Left hindlimb (tissue), 1 donor: ENCODE measurements at places on chromosomes 12 and 14.
A peak's percentile ranks its signal among the peaks of the same experiment; 100 is the strongest.

DNA sequence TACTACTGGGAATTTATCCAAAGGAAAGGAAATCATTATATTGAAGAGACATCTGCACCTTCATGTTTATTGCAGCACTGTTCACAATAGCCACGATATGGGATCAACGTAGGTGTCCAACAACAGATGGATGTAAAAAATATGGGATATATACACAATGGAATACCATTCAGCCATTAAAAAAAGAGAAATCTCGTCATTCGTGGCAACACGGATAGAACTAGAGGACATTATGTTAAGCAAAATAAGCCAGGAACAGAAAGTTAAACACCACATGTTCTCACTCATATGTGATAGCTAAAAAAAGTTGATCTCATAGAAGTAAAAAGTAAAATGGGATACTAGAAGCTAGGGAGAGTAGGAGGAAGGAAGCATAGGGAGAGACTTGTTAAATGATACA is 82.9 kb upstream of the CLMN start:
- DNase-seq = no peak

- no peak for DNase-seq
These were observed 1.2 kb downstream of the SART3 start for GRCh38 chr12:108559748-108560147.

DNA sequence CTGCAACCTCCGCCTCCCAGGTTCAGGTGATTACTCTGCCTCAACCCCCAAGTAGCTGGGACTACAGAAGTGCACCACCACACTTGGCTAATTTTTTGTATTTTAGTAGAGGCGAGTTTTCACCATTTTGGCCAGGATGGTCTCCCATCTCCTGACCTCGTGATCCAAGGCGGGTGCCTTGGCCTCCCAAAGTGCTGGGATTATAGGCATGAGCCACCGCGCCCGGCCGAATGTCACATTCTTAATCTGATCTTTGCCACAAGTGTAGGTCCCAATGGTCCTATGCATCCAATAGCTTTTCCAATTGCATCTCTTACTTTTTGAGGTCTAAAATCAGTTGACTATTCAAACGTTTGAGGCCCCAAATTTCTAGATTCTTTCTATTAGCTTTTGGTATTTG is 676.0 kb downstream of the SLC16A7 start:
- DNase-seq = no peak

- no peak for DNase-seq
These were observed 58.6 kb downstream of the VWF start for GRCh38 chr12:6065863-6066199.

DNA sequence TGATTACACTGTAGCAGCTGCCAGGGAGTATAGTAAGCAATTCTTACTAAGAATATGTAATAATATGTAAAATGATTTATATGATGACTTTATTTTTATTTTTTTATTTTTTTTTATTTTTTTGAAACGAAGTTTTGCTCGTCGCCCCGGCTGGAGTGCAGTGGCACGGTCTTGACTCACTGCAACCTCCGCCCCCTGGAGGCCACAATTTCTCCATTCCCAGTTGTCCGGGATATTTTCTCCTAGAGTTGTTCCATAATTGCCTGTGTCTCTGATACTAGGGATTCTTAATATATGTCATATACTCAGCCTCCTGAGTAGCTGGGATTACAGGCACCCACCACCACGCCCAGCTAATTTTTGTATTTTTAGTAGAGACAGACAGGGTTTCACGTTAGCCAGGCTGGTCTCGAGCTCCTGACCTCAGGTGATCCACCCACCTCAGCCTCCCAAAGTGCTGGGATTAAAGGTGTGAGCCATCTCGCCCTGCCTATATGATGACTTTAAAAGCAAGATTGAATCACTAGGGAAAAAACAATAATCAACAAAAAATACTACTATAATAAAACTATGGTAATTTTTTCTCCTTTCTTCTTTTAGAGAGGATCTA is 12.2 kb upstream of the ITPR2 start:
- DNase-seq = no peak

GRCh38 chr12:57549909-57550640 is at the start of gene KIF5A:
KIF5A (plus strand) TSS chr12:57550044; CDS start chr12:57550272, 228 bp downstream.
- DNase-seq = no peak

GRCh38 chr12:42469355-42470175 is 120.0 kb downstream of the PRICKLE1 start:
- DNase-seq = no peak

GRCh38 chr12:13275241-13276085 is 78.9 kb downstream of the EMP1 start:
- DNase-seq = peak; percentile 64

- peak; percentile 63 for DNase-seq
These were observed 1.5 kb downstream of the KDM2B start for GRCh38 chr12:121579190-121579791.

DNA sequence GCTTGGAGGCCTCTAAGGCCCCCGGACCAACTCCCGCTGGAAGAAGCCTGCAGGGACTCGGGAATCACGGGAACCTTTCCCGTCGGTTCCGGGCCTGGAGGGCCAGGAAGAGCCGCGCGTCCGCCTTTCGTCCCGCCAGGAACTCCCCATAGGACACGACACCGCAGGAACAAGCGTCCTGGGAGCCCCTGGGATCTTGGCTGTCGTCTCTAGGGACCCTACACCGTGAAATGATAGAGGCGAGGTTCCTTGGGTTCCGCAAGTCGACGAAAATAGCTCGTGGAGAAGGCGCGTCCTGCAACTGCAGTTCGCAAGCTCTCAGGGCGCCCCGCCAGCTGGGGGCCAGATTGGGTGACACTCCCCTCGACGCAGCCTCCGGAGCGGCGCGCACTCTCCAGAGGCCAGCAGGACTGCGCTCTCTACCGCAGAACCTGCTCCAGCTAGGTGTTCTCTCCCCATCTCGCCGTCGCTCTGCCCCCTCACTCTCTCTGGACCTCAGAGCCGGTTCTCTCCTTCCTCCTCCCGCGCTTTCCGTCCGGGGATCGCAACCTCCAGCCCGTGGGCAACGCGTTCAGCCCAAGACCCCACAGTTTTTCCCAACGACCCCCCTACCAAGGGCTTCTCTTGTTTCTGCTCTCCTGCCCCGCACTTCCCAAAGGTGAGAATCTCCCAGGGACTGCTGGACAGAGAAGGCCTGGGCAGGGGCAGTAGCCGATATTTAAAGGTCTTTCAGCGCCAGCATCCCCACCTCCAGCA is 776 bp downstream of the BMP4 start:
- DNase-seq = peak; percentile 81

GRCh38 chr12:98422359-98422758 is 93.0 kb upstream of the TMPO start:
- DNase-seq = no peak

DNA sequence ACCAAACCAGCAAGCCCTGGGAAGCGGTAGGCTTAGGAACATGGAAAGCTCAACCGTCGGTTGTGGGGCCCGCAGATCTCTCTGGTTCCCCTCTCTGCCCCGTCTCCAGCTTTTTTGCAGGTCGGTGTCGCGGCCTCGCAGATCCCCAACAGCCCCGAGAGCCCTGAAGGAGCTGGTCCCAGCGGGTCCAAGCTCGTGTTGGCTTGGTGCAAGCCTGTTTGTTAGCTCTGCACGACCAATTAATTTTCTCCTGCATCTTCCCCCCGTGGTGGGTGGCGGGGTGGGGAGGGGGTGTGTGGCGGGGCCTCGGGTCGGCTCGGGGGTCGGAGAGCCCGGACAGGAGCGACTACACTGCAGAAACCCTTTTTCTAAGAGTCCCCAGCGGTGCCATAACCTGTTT is 449 bp upstream of the SLC24A4 start:
- DNase-seq = no peak

DNA sequence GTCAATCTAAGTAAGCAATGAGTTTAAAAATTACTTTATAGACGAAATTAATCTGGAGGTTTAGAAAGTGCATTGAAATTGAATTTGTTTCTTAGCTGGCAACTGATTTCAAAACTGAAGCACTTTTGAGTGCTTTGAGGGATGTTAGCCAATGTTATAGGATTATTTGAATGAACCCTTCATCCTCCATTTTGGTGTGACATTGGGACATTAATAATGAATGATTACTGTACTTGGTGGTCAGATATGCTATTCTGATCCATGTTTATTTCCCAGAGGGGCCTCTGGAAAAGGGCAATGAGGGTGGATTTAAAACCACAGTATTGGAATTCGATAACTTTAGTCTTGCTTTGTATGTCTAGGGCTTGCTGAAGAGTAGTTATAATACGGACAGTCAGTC is 183.2 kb downstream of the AKAP6 start:
- DNase-seq = no peak

- no peak for DNase-seq
These were observed 51.0 kb upstream of the RIN3 start for GRCh38 chr14:92462568-92462967.

DNA sequence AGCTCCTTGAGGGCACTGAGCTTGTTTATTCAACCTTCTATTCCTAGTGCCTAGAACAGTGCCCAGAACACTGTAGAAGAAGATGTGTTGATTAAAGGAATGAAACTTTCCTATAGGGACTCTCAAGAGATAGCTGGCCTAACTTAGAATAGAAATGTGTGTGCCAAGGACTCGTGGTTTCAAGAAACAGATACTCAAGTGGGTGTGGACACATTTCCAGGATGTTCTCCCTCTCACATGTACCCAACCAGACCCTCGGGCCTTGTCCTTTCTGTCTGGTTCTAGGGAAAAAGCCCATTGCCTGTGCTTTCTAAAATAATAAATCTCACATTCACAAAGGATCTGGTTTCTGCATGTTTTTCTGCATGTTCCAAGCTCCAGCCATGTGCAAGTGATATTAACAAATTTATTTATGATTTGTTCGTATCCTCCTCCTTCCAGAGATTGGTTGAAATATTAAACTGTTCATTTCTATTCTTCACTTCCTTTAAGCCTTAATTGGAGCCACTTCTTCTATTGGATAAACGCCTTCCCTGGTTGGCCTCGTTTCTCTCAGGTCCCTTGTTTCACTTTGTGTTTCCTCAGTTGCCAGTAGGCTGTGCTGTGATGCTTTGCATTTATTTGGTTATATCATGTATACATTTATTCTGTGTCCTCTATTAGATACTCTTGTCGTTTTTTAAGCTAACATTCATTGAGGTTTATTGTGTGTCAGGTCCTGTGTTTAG is 89.8 kb downstream of the CRADD start:
- DNase-seq = peak; percentile 51

GRCh38 chr14:35959835-35960234 is 133.7 kb downstream of the BRMS1L start:
- no peak for DNase-seq

GRCh38 chr14:83416476-83416875 is 1882.8 kb upstream of the SEL1L start:
- DNase-seq = no peak

- no peak for DNase-seq
These were observed 838.2 kb upstream of the MGAT4C start for GRCh38 chr12:87094356-87094755.

GRCh38 chr14:106883218-106883692 is 1356.9 kb downstream of the TMEM121 start:
- no peak for DNase-seq

- no peak for DNase-seq
These were observed 12.8 kb upstream of the BEGAIN start for GRCh38 chr14:100599981-100600380.

GRCh38 chr14:35378425-35379233 is 25.9 kb downstream of the NFKBIA start:
- no peak for DNase-seq
